ENCODE measurements at places on chromosomes 6 and 20.

GRCh38 chr6:111533087-111533784 is 50.2 kb upstream of the REV3L start:
- DNase-seq: no peak

GRCh38 chr20:62402456-62403150 is 4.5 kb downstream of the CABLES2 start:
- DNase-seq: no peak

- no peak for DNase-seq
Observed at GRCh38 chr6:25928562-25929324, 1.7 kb downstream of the SLC17A2 start.

DNA sequence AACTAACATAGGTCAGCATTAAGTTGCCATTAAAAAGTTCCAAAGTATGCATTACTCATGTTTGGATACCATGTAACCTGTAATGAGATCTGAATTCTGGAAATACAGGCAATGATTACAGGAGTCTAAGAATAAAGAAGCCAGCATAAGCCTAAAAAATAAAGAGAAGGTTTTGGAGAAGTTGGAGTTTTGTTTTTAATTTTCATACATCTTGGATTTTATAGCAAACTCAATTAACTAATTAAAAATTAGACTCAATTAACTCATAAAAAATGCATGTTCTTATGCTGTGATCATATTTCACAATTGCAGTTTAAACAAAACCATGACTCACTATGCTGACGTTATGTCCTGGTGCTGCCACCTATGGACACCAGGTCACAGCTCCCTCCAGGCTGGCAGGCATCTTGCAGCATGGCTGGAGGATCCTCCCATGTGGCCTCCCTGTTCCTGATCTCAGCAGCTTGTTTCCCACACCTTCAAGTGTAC is 648.8 kb upstream of the AGPAT4 start:
- peak; percentile 70 for DNase-seq

All from MG63 (cell line).